Stimulated activated CD8-positive, alpha-beta memory T cell treated with anti-CD3 and anti-CD28 coated beads, Interleukin-4, amount 100 ng/mL, for 1 hour (primary cell): ENCODE measurements at places on chromosomes 16 and 17.

DNA sequence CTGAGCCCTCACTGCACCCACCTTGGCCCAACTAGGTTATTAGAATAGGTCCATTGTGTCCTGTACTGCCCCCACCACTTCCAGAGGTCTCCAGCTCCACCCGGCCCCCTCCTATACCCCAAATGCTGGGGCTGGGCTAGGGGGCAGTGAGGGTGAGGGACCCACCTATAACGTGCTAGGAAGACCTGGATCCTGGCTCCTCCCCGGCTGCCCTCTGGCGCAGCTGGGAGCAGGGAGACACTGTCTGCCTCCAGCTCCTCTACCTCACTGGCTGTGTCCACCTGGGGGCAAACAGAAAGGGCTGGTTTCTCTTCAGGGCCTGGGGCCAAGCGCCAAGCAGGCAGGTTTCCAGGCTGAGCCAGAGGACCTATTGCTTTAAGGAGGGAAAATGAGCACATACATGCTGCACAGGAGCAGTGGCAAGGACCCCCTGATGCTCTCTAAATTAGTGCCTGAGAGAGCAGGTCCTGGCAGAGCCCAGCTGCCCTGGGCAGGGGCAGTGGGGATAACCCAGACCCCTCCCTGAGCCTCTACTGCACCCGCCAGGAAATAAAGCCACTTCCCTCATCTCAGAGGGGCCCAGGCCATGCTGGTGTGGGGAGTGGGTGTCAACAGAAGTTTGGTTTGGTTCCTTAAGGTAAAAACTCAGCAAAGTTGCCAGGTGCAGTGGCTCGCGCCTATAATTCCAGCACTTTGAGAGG is 12.2 kb downstream of the TSPOAP1 start:
- DNase-seq: no peak

DNA sequence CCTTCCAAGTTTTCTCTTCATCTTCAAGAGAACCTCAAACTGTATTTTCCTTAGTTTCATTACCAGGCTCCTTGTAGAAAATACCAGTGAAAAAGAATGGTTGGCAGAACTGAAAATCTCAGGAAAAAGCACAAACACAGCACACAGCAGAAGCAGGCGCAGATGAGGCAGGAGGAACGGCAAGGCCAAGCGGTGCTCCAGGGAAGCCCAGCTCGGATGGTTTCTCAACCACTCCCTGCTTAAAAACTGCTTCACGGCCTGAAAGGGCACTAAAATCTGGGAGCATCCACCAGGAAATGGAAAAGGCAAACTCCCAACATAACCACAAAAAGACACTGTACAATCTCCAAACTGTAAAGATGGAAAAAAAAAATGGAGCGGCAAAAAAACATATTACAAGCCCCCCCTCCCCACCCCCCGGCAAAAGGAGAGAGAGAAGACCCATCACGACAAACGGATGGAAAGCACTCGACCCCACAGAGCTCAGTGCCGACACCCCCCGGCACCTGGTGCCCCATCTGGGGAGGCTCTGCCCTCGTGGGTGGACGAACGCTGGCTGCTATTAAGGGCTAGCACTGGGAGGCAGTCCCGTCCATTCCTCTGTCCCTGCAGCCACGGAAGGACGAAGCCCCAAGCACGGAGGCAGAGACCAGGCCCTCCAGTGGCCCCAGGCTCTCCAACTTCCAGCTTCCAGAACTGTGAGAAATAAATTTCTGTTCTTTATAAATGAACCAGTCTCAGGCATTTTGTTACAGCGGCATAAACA is 127.5 kb downstream of the ZNF778 start:
- DNase-seq: no peak

GRCh38 chr16:4846503-4846900 is 586 bp downstream of the GLYR1 start:
- no peak for DNase-seq

- DNase-seq: no peak
Observed at GRCh38 chr16:23683487-23683886, 4.8 kb downstream of the PLK1 start.

GRCh38 chr17:30580916-30581315 is 103.7 kb downstream of the GOSR1 start:
- DNase-seq: no peak

GRCh38 chr16:724188-725040 is 1.8 kb downstream of the CCDC78 start:
- DNase-seq: no peak

DNA sequence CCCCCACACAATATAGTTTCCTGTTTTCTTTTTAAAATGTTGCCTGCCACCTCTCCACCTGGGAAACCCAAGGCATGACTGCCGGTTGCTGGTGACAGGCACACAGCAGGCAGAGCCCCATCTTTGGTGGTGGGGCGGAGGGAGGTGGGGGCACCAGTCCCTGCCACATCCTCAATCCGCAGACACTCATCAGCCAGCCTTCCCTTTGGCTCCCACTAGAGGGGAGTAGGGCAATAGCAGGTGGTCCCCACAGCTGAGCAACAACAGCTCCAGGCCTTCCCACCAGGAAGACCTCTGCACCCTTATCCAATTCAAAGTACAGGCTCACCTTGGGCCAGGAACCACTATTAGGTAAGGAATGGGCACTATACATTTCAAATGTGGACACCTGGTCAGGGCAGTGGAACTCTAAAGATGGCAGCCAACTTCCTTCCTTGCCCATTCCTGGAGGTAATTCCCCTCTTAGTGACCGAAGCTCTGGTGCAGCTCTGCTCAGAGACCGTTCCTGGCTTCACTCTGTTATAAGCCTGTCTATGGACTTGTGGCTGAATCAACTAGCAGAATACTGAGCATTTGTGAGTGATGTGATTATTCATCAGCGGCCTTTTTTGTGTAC is 13.9 kb downstream of the RECQL5 start:
- DNase-seq: no peak

- DNase-seq: no peak
Observed at GRCh38 chr16:21197112-21197511, 14.3 kb downstream of the ZP2 start.

DNA sequence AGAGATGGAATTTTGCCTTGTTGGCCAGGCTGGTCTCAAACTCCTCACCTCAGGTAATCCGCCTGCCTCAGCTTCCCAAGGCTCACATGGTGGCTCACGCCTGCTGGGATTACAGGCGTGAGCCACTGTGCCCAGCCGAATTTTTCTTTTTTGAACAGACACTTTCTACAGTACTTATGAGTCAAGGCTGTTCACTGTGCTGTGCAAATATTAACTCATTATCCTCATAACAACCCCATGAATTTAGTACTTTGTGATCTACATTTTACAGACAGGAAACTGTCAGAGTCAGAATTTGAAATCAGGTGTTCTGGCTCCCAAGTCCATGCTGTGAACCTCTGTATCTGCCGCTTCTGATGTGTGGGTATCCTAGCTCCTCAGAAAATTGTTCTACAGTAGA is 25.7 kb upstream of the RASL10B start:
- DNase-seq: no peak

GRCh38 chr16:88570691-88571092 is 489 bp downstream of the ZC3H18 start:
- DNase-seq: no peak
